Chondrocyte (in vitro differentiated cells): ENCODE measurements at places on chromosomes 5 and 9. TPM values are rescaled to one million over a fixed set of nuclear protein-coding genes. Genes with fewer than 3 reads are reported as not detected.

DNA sequence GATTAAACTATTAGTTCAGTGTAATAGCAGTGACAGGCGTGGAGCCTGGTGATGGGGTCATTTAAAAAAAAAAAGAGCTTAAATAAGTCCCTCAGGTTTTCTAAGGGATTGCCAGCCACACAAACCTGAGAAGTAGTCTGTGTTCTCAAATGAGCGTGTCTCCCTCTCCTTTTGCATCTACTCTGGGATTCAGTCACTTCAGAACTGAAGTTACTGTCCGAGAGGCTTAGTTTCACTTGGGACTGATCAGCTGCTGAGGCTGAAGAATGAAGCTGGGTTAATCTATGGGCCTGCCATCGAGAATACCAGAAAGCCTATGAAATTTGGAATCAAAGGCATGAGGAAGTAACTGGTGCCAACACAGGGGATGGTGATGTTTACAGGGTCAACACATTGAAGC lies 310.1 kb downstream of the ADAMTS6 start:
- H3K27ac ChIP-seq, result no peak overlapping the region
- H3K4me3 ChIP-seq, result no peak overlapping the region
- no peak for DNase-seq
- H3K36me3 ChIP-seq, result peaks cover 17% of the 10 kb centered on the region
- H3K27me3 ChIP-seq, result no peaks in the 10 kb centered on the region
- peaks cover 9% of the 10 kb centered on the region for H3K4me1 ChIP-seq

- no peak for DNase-seq
- no peaks in the 10 kb centered on the region for H3K36me3 ChIP-seq
- H3K4me3 ChIP-seq, result no peak overlapping the region
- H3K27me3 ChIP-seq, result peaks cover 5% of the 10 kb centered on the region
- H3K4me1 ChIP-seq, result no peaks in the 10 kb centered on the region
- no peak overlapping the region for H3K27ac ChIP-seq
Measured at GRCh38 chr5:36334315-36334714, 32.6 kb upstream of the RANBP3L start.

DNA sequence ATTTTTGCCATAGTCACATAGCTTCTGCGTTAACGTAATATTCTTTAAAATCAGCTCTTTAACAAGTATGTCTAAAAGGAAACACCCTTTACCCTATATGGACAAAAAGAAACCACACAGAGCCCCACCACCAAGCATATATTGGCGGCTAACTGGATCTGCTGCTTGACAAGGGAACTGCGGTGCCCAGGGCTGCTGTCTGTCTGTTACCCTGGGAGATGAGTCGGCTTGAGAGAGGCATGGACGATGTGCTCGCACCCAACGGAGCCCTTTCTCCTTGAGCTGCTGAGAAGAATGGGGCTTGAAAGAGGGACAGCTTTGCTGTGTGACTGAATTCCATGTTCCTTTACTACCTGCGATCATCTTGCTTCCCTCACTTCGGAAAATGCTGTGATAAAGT lies 158.6 kb upstream of the SHB start:
- no peaks in the 10 kb centered on the region for H3K27me3 ChIP-seq
- peak overlapping the region; percentile 89 for H3K27ac ChIP-seq
- no peak overlapping the region for H3K4me3 ChIP-seq
- DNase-seq, result no peak
- H3K36me3 ChIP-seq, result no peaks in the 10 kb centered on the region

DNA sequence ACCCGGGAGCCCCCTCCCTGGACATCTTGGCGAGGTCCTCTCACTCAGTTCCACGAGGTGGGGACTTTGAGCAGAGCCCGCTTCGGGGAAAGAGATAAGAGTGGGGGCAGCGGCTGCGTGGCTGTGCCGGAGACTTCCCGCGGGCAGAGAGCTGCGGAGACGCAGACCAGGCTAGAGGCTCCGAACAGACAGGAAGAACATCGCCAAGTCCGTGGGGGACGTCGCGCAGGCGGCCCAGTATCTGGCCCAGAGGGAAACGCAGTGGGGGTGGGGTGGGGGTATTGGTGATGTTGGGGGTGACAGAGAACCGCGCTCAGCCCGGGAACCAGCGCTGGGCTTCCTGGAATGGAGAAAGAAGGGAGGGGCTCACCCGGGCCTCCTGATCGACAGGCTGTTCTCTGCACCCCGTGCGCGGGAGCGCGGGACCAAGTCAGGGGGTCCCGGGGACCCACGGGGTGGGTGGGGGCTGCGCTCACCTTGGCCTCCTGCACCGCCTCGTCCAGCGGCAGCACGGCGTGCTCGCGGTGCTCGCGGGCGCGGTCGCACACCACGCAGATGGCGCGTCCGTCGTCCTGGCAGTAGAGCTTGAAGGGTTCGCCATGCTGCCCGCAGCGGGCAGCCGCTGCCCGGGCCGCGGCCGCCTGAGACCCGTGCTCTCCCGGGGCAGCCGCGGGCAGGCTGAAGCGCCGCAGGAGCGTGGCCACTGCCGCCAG lies 727 bp downstream of the TRIM7 start:
- no peak overlapping the region for H3K27ac ChIP-seq
- peak overlapping the region; percentile 85 for H3K4me3 ChIP-seq
- H3K36me3 ChIP-seq, result no peaks in the 10 kb centered on the region
- no peaks in the 10 kb centered on the region for H3K27me3 ChIP-seq

Gene IFNA13
- not detected in 3 replicates for total RNA-seq

Gene RNF180
- total RNA-seq, result 5.8 to 6.4 TPM (median 6.1 TPM) in 3 replicates

Gene PDE8B
- 1.1 to 2.2 TPM (median 1.8 TPM) in 3 replicates for total RNA-seq
